Activated CD4-positive, alpha-beta memory T cell treated with anti-CD3 and anti-CD28 coated beads, Interleukin-2, amount 10 ng/mL, durations not matched to agents 7 days and 5 days (primary cell): ENCODE measurements at places on chromosomes 6 and 20.

GRCh38 chr6:107803957-107804356, 20.2 kb downstream of the SCML4 start:
- peaks cover 4% of the 10 kb centered on the region for H3K27me3 ChIP-seq
- no peak for DNase-seq
- H3K4me3 ChIP-seq, result no peak overlapping the region
- H3K36me3 ChIP-seq, result no peaks in the 10 kb centered on the region
- H3K27ac ChIP-seq, result no peak overlapping the region
- H3K4me1 ChIP-seq, result peaks cover 7% of the 10 kb centered on the region

DNA sequence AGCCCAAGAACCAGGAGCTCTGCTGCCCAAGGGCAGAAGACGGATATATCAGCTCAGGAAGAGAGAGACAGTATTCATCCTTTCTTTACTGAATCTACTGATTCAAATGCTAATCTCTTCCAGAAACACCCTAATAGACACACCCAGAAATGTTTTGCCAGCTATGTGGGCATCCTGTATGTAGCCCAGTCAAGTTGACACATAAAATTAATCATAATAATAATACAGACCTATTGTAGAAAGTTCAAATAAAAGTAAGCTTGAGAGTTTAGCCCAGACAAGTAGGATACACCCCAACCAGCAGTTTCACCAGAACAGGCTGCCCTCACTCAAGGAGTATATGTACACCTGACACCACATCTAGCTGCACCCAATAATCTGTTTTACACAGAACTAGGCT, 73.9 kb upstream of the VGLL2 start:
- no peak for DNase-seq
- no peak overlapping the region for H3K27ac ChIP-seq
- no peak overlapping the region for H3K4me3 ChIP-seq
- no peaks in the 10 kb centered on the region for H3K27me3 ChIP-seq

DNA sequence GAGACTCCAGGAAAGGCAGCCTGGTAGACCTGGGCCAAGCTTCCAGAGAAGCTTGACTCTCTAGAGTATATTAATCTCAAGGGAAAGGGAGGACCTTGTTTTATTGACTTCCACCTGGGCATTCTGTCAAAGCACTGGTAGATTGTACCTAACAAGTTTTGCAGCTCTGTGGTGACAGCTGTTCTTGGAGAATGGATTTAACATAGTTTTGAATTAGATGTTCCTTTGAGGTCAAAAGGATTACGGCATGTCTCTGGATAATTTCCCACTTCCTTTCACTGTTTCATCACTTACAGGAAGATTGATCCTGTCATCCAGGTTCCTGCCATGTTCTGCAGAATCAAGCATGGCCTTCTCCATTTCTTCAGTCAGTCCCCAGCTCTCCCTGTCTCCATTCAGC, 246.0 kb downstream of the PHACTR1 start:
- peaks cover 33% of the 10 kb centered on the region for H3K27me3 ChIP-seq
- no peak overlapping the region for H3K4me3 ChIP-seq
- H3K4me1 ChIP-seq, result peaks cover 28% of the 10 kb centered on the region
- peak overlapping the region; percentile 45 for H3K27ac ChIP-seq

DNA sequence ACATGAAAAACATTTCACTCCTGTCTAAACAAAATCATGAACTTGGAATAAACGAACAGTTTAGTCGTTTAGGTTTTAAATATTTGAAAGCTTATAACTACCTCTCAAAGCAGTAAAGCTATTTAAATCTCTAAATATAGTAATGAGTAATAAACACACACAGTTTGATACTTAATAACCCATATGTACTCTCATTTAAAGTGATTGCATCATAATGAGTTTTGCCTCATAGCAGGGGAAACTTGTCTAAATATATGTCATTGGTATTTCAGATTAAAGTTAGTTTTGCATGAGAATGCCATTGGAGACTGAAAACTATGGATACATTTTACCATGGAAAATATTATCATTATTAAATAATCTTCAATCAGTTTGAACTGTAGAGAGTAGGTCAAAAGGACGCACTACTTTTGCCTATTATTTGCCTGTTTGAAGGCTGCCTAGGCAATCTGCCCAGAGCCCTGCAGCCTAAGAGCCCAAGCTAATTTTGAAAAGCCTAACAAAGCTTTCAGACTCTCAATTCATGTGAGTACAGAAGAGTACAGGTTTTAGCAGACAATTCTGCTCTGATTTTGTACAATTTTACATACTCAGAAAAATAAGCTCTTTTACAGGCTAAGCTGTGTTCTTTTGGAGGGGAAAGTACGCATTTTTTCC, 632.8 kb downstream of the HACE1 start:
- H3K4me1 ChIP-seq, result no peaks in the 10 kb centered on the region
- no peaks in the 10 kb centered on the region for H3K36me3 ChIP-seq
- H3K27me3 ChIP-seq, result no peaks in the 10 kb centered on the region
- H3K4me3 ChIP-seq, result no peak overlapping the region
- DNase-seq, result no peak
- H3K27ac ChIP-seq, result no peak overlapping the region

DNA sequence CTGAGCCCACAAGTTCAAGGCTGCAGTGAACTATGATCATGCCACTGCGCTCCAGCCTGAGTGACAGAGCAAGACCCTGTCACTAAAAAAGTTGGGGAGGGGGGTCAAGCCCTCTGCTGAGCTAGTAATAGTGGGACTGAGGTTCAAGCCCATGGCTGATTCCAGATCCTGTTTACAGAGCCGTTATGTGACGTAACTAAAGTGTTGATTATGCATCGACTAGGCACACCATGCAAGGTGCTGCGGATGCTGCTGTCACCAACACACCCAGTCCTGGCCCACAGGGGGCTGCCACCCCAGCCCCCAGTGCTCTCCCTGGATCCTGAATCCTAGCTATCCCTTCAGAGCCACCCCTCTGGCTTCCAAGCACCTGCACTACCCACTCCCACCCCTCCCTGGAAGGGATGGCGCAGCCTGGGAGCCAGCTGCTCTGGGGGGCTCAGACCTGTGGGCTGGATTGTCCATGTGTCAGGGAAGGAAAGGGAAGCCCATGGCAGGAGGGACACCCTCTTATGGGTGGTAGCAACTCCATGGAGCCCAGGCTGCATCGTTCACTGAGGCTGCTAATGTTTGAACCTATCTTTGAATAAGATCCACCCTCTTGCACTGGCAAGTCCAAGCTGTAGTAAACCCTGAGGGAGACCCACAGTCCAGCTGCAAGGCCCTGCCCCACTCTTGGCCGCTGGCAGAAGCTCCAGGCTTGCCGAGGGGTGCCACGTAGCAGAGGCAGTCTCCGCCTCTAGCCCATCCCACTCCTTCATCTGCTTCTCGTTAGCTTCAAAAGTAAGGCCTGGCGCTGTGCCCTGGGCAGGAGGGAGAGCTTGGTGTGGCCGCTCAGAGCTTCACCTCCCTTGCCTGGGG, 95.0 kb downstream of the SNX5 start:
- no peak for DNase-seq
- no peaks in the 10 kb centered on the region for H3K36me3 ChIP-seq
- H3K27me3 ChIP-seq, result peaks cover 25% of the 10 kb centered on the region
- peaks cover 23% of the 10 kb centered on the region for H3K4me1 ChIP-seq
